ENCODE measurements at places on chromosomes 7 and 10. TPM values are rescaled to one million over a fixed set of nuclear protein-coding genes. Genes with fewer than 3 reads are reported as not detected.

ZEB1 gene
- polyA plus RNA-seq, result 19.1 TPM

SP8 gene
- not detected for polyA plus RNA-seq

CALY gene
- 2.2 TPM for polyA plus RNA-seq

SFTPA1 gene
- polyA plus RNA-seq, result not detected

OR2A1 gene
- 0.59 TPM for polyA plus RNA-seq

DNA sequence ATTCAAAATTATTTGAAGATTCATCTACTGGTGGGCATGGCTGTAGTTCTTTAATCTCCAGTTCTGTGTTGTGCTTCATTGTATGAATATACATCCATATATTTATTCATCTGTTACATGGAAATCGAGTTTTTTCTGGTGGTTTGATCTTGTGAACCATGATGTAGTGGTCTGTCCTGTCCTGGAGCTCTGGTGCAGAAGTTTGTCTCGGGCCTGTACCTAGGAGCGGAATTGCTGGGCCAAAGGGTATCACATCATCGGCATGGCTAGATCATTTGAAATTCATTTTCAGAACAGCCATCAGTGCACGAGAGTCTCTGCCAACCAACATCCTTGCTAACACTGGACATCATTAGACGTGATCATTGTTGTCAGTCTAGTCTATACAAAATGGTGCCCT, 107.0 kb downstream of the ELFN1 start:
- DNase-seq, result no peak

GRCh38 chr10:108424656-108425055, 1260.2 kb upstream of the SORCS1 start:
- no peak for DNase-seq

GRCh38 chr7:75532639-75533038, 40.5 kb downstream of the SPDYE5 start:
- no peak for DNase-seq

GRCh38 chr7:66303454-66304155, 98.5 kb downstream of the TPST1 start:
- no peak for DNase-seq

DNA sequence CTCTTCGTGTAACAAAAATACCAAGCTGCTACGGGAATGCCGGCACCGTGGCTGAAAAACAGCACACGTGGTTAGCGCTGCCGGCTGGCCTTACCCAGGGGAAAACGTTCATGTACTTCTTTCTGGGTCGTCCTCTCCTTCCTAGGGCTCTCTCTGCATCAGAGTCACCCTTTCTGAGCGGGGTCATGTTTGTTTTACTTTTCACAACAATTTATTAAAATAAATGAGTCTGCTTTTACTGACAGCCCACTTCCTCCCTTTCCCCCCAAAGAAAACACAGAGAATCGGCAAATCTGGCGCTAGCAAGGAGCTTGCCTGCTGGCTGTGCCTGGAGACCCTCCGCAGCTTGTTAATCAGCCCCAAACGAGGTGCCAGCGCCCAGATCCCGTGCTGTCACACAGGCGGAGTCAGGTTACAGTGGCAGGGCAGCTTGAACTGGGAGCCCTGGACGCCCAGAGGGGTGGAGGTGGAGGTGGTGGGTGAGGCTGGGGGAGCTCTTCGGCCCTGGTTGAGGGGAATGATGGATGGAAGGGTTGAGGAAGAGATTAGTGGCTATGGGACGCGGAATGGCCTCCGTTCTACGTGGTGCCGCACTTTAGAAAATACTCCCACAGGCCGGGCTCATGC, 162.2 kb upstream of the TNS3 start:
- DNase-seq, result no peak

GRCh38 chr10:391305-391704, 256.1 kb downstream of the ZMYND11 start:
- DNase-seq, result no peak

DNA sequence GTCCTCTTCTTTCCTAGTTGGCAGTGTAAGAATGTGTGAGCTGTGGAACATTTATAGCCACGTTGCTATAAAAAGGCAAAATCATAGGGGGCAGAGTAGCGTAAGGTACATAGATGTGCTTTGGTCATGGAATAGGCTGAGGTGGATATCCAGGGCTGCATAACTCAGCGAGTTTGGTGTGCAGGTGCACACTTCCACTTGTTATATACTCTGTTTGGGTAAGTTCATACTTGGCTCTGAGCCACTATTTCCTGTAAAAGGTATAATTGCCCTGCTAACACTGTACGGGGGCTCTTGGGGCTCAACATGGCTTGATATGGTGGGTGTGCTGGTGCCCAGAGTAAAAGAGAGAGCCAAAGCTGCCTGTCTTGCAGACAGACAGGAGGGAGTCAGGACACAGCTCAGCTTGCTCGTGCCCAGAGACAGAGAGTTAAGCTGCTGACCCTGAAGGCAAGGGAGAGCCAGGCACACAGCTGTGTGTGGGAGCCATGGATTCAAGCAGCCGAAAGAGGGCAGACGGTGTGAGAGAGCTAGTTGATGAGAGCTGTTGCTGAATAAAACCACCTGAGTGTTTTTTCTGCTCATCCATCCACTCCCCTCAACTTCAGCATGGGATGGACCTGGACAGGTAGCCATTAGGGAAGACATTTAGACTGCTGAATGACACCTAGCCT, 126.7 kb downstream of the DKK1 start:
- no peak for DNase-seq

GRCh38 chr10:126012485-126012884, 116.1 kb downstream of the FANK1 start:
- DNase-seq, result no peak

GRCh38 chr10:110927461-110927860, 8.1 kb downstream of the SHOC2 start:
- no peak for DNase-seq

DNA sequence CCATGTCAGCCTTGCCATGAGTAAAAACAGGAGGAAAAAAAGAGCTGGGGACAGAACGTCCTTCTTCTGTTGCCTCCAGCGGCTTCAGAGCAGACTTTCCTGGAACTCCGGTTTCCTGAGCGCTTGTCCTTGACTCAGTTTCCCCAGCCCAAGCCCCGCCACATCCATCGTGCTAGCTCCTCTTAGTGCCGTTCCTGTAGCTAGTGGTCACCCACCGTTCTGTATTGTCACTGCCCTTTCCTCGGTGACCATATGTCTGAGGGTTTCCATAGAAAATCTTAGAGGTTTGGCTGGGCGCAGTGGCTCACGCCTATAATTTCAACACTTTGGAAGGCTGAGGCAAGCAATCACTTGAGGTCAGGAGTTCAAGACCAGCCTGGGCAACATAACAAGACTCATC, 100.1 kb downstream of the CUX1 start:
- DNase-seq, result no peak

DNA sequence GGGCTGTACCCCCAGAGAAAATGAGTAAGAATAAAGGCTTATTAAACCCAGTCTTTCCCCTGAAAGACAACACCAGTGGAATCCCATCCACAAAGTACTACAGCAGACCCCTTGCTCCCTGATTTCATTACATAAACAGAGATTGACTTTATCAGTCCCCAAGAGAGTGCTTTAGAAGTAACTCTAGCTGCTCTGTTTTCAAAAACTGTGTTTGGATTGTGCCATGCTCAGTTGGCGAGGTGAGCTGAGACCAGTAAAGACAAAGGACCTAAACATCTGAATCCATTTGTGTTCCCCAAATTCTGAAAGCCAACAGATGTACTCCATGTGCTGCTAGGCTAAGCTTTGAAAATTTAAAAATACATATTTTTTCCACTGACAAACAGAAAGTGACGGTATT, 127.0 kb downstream of the ATE1 start:
- DNase-seq, result no peak

GRCh38 chr10:132443605-132443982, 46.6 kb downstream of the PWWP2B start:
- peak; percentile 58 for DNase-seq

DNA sequence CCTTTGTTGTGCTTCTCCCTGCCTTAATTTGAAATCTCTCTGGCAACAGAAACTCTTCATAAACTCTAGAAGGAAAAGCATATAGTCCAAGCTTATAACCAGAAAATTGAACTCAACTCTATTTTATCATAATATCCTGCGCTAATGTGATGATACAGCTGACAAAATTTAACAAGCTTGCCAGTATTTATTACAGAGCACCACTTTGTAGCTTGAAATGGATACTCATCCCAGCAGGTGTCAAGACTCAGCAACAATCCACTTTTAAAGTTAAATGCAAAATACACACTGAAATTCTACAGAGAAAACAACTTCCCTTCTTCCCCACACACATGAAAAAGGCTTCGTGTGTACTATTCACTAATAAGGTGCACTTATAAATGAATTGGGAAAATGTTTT, 228.9 kb downstream of the AGMO start:
- DNase-seq, result no peak

- no peak for DNase-seq
These were observed 60.6 kb upstream of the ANTXRL start for GRCh38 chr10:46226232-46226631.

GRCh38 chr10:86402283-86402941, 35.8 kb upstream of the GRID1 start:
- no peak for DNase-seq

DNA sequence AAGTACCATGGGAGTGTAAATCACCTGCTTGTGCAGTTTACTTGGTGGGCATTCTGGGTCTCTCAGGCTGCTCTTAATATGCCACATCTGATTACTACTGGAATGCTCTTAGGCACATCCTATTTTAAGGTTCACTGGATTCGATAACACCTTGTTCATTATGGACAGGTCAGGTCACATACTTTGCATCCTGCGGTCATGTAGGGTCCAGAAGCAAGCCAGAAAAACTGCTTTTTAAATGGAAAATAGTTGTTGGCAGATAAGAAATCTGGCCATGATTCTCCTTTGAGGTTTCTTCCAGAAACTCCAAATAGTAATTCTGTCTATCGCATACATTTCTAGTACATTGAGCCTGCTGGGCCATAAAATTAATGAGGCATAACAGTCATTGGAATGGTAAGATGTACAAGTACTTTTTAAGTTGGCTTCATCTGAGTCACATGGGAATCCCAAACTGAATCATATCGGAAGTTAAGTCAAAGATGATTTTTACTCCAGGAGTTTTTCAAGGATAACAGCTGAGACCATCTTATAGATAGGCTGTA, 371.9 kb downstream of the LRRTM3 start:
- DNase-seq, result no peak

DNA sequence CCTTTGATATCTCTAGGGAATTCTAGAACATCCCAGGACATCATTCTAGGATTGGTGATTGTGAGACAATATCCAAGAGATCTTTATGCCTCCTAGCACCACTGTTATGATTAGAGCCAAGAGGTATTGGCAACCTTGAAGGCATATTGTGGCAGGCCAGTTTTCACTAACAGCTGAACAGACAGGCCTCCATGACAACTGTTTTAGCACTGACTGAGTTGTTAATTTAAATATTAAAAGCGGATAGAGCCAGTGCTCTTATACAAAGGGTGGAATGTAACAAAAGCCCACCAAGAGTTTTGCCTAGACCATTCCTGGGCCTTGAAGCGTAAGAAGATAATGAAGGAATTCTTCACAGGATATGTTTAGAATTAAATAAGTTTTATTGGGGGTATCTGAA, 131.9 kb downstream of the DGKB start:
- no peak for DNase-seq

Measured in CD4-positive, alpha-beta memory T cell (primary cell).